ENCODE measurements at places on chromosomes 3 and 15. TPM values are rescaled to one million over a fixed set of nuclear protein-coding genes. Genes with fewer than 3 reads are reported as not detected.

Gene CHDH
- 7.3 TPM for total RNA-seq

Gene RTP3
- total RNA-seq: not detected

Gene SHF
- 15.4 TPM for total RNA-seq

- no peak for DNase-seq
Observed at GRCh38 chr15:75037685-75038084, 14.3 kb downstream of the PPCDC start.

Gene CLSTN2
- 5.1 TPM for total RNA-seq

- DNase-seq: no peak
Observed at GRCh38 chr3:59608356-59608755, 558.5 kb upstream of the CFAP20DC start.

DNA sequence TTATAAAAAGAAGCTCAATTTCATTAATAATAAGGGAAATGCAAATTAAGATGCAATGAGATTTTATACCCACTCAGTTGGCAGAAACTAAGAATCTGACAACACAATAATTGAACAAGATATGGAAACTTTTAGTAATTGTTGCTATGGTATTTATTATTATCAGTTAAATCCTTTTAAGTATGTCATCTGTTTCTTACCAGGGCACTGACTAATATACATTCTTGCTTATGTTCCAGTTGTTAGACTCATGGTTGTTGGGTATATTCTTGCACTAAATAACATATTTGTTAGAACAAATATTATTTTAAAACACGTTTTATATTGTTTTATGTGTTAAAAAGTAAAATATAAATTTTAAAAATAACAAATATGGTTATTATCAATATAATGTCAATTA lies 690.3 kb downstream of the MECOM start:
- DNase-seq: no peak

DNA sequence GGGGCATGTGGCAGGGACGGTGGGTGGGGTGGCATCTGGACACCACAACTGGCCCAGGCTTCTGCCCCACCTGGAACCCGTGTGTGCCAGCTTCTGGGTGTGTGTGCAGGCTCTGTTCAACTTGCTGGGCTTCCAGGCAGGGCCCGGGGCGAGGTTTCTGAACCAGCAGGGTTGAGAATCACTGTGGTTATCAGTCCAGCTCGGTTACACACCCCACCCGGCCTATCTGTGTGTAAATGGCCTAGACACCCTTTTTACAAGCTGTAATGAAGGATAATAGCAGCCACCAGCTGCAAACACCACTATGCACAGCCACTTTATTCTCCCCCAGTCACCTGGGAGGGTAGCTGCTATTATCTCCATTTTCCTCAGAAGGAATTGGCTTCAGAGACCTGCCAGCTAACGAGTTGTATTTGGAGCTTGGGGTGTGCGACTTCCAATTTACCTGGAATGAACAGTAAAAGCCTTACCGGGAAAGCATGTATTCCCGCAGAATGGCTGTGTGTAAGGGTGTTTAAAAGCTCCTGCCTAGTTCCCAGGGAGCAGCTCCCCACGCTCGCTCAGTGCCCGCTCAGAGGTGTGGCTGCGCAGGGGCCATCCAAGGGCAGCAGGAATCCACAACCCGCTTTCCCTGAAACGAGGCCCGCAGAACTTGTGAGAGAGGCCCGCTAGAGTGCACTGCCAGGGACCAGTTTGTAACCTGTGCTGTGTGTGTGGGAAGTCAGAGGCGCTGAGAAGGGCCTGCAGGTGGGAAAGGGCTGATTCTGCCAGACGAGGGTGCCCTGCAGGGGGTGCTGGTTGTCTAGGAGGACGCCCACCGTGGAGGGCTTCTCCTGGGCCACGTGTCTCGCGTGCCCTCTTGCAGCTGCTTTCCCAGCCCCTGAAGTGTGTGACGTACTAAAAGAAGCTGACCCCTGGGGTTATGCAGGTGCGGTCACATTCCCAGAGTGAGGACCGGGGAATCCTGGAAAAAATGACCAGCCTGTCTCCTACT lies 83.5 kb downstream of the C3orf70 start:
- DNase-seq: no peak

GRCh38 chr15:93126599-93126998 lies 37.6 kb upstream of the RGMA start:
- DNase-seq: peak; percentile 80

Gene CNTN6
- 0.67 TPM for total RNA-seq

Gene RBPMS2
- 14.2 TPM for total RNA-seq

DNA sequence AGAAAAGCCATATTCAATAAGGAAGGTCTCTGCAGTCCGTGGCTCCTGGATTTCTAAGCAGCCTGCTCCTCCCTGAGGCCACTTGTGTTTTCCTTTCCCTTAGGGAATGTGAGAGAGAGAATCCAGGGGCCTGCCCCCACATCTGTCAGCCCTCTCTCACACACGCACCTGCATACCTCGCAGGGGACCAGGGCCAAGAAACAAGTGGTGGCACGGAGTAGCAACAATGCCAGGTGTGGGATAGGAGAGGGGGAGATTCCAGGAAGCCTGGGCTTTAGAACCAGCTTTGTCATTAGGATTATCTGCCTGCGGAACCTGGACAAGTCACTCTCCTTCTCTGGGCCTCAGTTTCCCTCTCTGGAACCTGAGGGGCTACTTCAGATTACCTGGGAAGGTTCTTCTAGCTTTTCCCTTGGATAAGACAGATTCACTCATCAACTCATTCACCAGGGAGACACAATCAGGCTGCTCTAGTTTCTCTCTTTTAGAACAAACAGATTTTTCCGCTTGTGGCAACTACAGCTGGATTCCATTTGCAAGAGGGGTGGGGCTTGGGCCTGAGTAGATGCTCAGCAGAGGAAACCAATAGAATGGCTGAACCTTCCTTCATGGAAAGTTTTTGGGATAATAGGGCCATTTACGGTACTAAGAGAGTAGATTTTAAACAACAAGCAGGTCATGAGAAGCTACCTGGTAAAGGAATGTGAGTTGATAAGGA lies 19.5 kb downstream of the BCL6 start:
- no peak for DNase-seq

Gene TBCCD1
- total RNA-seq: 12.9 TPM

Gene CDHR4
- total RNA-seq: 1.6 TPM

DNA sequence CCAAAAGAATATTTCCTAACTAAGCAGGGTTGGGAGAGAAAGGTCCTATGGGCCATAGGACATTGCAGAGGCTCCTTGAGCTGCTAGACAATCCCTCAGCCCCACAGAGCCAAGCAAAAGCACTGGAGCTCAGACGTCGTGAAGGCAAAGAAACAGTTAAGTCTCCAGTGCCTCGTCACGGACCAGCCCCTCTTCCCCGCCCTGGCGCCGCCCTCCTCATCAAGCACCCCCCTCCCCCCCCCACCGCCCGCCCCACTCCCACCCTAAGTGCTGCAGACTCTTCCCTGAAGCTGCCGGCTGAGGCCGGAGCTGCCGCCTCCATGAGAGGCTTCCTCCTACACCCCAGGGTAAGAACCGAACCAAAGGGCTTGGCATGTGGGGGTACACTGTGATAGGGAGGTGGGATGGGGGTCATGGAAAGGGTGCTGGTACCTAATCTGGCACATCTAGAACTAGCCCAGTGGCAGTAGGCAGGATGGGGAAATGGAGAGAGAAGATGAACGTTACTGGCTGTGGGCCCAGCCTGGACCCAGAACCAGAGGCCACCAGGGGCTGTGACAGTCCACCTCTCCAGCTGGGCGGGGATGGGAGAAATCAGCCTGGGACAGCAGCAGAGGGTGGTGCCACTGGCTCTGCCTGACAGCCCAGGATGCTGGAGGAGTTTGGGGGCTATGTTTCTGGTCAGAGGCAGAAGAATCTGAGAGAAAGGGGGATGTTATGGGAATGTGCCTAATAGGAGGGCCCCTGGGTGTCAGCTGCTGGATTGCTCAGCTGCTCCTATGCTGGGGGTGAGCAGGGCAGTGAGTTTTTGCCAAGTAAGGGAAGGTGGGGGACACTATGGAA lies at the start of gene MAP1A:
Gene MAP1A (plus strand): TSS at position 255 of the 843 bp plus-strand sequence. CDS start 3,866 bp downstream, outside the sequence.
- DNase-seq: peak; percentile 78

- DNase-seq: no peak
Observed at GRCh38 chr3:31567036-31567435, 34.3 kb downstream of the STT3B start.

DNA sequence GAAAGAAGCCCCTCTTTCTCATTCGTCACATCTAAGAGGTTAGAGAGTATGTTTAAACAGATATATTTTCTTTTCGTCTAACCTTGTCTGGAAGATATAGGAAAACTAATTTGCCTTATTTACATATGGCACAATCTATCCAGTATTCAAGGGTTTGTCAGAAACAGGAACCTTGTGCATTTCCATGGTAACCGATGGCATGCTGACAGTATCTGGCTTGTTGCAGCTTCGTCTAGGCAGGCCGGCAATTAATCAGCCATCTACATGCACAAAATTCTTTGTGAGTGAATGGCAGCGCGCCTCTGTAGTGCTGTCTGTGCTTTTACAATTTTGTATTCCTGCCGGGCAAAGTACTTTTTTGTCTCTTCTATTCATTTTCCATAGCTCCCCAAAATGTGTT lies 294.0 kb upstream of the SOX2 start:
- no peak for DNase-seq

- no peak for DNase-seq
Observed at GRCh38 chr3:54570008-54570407, 357.9 kb downstream of the LRTM1 start.

DNA sequence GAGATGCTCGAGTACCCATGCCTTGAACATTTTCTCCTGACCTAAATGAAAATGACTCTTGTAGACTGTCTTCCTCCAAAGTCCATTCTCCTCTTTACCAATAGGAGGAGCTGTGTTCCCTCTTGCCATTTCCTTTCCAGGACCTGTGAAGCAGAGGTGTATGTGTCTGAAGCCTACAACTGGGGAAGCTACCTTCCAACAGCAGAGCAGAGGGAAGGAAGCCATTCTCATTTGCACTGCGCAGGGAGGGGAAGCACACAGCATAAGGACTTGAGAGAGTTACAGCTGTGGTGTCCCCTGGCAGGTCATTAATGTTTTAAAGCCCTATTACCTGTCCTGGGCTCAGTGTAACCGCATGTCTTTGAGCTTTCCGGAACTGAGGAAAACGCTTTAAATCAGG lies 38.7 kb downstream of the HSPBAP1 start:
- DNase-seq: no peak

GRCh38 chr3:189724356-189724755 lies 93.2 kb downstream of the TP63 start:
- no peak for DNase-seq

Gene OCA2
- total RNA-seq: 0.98 TPM

DNA sequence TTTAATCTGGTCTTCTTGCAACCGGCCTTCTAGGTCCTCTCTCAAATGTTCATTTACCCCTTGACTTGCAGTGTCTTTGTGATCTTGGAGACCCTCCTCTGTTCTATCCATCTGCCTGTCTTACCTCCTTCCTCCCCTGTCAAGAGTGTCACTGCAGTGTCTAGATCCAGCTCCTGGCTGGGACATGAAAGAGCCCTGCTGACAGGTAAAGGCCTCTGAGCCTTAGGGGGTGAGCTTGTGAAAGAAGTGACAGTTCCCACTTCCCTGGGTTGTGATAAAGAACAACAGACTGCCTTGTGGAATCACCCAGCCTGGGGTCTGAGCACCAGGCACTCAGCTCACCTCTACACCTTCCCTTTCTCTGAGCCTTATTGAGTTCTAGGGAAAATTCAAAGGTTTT lies 68.0 kb downstream of the CDC25A start:
- DNase-seq: no peak

Gene KNG1
- total RNA-seq: not detected

DNA sequence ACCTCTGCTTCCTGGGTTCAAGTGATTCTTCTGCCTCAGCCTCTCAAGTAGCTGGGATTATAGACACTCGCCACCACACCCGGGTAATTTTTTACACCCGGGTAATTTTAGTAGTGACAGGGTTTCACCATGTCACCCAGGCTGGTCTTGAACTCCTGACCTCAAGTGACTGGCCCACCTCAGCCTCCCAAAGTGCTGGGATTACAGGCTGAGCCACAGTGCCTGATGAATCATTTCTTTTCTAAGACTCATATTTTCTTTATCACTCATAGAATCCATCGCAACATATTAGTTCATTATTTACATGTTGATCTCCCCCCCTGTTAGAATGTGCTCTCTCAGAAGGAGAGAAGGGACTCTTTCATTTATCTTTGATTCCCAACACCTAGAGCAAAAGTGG lies 109.5 kb upstream of the PTPRG start:
- no peak for DNase-seq

Gene CRELD1
- total RNA-seq: 36.5 TPM

DNA sequence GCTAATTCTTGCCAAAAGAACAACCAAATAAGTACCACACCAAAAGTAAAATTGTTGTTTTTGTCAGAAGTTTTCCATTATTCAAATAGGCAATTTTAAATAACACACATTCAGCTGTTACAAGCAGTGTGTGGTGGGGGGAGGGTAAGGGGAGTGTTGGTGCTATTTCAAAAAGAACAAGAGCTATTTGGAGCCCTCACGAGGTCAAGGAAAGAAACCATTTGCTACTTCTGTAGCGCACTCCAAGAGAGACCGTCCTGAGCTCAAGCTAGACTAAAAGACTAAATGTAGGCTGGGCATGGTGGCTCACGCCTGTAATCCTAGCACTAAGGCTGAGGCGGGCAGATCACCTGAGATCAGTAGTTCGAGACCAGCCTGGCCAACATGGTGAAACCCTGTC lies 21.2 kb upstream of the IGF2BP2 start:
- DNase-seq: no peak

DNA sequence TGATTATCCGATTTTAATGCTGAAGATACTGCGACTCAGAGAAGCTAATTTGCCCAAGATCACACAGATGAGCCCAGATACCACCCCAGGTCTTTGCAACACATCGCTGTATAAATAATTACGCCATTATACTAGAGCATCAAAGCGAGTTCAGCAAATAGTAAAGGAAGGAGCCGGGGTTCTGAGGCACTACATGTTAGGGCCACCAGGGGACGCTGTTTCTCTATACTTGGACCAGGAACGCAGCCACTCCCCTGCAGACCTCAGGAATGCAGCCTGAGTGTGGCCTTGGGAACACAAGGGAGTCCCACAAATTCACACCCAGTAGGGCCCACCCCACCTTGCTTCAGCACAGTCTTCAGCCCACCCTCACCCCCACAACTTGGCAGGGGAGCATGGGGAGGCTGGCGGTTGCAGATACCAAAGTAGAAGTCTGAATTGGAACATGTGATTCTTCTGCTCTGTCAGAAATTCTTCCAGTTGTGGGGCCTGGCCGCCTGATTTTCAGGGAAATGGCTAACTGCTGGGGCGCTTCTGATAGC lies 57.8 kb upstream of the RYK start:
- peak; percentile 93 for DNase-seq

DNA sequence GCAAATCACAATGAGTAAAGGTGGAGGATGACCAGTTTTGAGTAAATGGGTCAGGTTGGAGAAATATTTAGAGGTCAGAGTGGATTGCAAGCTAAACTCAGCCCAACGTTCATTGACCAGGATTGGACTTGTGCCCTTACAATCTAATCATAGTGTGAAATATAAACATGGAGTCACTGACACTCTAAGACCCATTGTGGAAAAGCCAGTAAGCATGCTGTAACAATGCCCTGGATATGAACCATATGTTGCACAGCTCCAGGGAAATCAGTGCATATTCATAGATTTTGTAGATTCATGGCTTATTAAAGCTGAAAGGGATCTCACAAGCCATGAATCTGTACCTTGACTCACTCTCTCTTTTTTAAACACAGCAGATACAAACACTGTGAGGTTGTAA lies 660.2 kb upstream of the LMCD1 start:
- no peak for DNase-seq

GRCh38 chr3:151366993-151367392 lies 17.6 kb downstream of the P2RY12 start:
- DNase-seq: no peak

GRCh38 chr3:113261626-113262303 lies 50.4 kb downstream of the BOC start:
- no peak for DNase-seq
